ENCODE measurements at places on chromosomes 11 and 22.

- no peak for DNase-seq
Observed at GRCh38 chr22:46947516-46948257, 185.2 kb downstream of the TBC1D22A start.

DNA sequence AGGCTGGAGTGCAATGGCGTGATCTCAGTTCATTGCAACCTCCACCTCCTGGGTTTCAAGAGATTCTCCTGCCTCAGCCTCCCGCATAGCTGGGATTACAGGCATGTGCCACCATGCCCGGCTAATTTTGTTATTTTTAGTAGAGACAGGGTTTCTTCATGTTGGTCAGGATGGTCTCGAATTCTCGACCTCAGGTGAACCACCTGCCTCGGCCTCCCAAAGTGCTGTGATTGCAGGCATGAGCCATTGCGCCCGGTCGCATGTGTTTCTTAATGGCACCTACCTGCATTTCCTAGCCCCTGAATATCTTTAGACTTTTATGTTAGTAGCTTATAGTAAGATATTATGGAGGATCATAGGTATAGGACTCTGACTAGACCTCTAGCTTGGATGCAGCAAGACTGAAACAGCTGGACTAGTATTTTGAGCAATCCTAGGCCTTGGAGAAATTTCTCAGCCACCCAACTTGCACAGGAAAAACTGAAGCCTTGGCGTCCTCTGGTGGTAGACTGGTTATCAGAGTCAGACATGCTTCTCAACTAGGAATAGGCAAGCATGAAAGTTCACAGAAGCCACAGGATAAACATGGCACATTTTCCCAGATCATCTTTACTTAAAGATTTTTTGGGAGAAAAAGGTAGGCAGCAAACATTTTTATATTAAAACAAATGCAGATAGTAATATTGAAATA, 22.7 kb upstream of the C1QTNF4 start:
- DNase-seq: no peak

DNA sequence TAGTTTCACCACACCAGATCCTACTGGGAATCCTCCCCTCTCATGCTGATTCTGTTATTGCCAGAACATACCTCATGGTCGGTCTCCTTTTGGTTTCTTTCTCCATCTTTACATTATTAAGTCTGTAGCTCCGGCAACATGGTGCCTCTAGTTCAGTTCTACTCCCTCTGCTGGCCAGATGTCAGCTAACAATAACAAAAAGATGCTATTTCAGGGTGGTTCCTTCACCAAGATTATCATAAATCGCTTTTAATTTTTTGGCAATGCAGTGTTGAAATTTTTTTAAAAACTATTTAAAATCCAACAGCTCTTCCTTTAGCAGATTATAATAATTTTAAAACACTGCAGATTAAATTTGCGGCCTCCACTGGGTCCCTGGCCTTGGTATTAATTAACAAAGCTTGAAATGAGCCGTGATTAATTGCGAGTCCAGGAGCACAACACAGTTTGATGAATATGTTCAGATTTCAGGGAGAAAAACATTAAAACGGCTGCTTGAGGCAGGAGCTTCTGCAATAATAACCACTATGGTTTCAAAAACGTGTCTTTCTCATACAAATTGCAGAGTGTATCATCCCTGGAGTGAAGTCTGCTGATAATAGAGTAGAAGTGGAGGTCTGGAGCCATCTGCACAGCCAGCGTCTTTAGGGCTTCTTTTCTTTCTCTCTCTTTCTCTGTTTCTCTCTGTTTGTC, 492.9 kb upstream of the KIRREL3 start:
- DNase-seq: no peak

DNA sequence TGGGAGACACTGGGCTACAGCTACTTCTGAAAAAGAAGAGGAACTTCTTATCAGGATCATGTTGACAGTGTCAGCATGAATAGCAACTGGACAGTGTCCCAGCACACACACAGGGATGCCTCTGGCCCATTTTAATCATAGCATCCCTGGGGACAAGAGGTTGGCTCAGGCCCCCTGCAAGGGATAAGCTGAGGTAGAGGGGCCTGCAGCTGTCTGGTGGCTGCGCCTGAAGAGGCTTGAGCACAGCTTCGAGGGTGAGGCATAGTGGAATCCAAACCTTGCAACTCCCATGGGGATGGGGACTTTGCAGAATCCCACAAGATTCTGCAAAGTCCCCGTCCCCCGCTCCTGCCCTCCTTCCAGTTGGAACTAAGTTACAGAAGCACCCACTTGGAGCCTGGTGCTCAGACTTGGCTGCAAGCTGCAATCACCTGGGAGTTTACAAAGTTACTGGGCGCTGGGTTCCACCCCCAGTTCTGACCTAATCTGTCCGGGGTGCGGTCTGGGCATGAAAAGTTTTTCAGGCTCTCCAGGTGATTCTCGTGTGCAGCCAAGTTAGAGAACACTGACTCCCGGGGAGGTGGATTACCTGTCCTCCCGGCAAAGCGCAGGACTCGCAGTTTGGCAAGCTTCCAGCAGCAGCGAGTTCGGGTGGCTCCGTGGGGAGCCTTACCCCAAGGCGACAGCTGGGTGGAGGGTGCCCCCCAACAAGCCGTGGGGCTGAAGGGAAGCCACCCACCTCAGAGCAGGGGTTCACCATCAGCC, 16.0 kb upstream of the LINC01488 start:
- DNase-seq: no peak

DNA sequence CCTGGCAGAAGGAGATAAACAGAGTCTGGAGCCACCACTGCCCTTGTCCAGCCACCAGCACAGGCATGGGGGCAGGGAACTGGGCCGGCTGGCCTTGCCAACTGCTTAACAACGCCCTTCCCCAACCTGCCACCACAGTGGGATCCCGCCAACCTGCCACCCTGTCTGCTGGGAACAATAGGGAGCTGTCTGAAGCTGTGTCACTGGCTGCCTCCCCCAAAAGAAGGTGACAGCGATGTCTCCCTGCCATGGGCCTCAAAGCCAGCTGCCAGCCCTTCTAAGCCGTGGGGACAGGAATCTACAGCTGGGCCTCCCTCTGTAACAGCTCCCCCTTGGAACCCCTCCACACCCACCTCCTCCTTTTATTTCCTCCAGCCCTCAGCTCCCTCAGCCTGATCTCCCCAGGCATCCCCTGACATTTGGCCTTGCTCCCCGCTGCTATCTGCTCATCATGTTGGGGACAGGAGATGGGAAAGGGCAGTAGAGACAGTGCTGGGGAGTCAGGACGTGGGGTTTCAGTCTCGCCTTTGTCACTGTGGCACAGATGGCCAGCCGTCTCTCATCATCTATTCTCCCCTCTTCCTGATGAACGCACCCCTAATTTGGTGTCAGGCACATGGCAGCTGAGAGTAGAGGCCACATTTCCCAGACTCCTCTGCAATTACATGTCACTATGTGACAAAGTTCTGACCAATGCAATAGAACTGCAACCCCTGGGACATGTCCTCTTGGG, 51.3 kb upstream of the PRDM11 start:
- no peak for DNase-seq

DNA sequence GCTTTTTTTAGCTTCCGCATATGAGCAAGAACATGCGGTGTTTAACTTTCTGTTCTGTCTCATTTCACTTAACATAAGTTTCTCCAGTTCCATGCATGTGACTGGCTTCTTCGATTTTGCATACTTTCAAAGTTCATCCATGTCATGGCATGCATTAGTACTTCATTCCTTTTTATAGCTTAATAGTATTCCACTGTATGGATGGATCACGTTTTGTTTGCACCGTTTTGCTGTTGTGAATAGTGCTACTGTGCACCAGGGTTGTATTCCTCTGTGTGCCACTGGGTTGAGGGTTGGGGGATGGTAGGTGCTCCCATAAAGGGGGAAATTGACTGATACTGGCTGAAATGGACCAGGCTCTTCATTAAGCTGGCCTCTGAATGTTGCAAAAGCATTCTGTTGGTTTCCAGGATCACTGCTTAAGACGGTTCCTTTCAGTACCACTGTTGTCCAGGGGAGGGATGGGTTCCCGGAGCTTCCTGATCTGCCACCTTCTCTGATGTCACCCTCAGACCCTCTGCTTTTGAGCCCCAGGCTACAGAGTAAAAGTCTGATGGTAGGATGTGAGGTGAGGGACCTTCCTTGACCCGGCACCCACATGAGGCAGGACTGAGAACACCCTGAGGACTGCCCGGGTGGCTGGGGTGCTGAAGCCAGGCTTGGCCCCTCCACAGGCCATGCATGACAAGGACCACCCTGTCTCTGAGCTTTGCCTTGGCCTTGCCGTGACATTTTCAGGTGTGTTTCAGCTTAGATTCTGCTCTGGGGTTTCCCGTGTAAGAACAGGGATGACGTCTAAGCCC, 24.4 kb downstream of the DGCR6L start:
- no peak for DNase-seq

GRCh38 chr11:46216019-46216764, 61.3 kb upstream of the CREB3L1 start:
- DNase-seq: no peak

DNA sequence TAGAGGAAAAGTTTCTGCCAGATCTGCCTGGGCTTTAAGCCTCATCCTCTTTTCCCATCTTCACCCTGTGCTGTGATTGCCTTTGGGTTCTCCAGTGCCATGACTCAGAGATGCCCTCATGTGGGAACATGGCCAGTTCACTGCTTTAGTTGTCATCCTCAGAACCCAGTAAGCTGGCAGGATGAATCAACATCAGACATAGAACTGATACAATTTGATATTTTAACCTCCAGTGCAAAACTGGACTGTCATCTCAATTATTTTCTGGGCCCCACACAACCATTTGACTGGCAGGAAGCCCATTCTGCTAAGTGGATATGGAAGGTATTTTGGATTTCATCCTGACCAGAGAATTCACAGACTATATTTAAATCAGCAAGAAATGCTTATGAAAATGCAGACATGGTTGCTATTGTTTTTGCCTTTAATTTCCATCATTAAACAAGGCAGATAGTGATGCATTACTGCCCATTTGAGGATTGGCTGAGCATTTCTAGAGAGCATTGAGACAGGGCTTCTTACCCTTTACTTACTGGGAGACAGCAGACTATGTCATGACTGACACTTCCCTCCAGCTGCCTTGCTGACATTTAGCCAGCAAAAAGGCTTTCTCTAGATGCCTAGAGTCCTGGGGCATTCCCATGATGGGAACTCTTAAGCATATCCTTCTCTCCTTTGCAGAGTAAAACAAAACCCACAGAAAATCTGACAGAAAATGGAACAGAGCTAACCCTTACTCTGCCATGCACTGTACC, 327.1 kb upstream of the MTNR1B start:
- no peak for DNase-seq

DNA sequence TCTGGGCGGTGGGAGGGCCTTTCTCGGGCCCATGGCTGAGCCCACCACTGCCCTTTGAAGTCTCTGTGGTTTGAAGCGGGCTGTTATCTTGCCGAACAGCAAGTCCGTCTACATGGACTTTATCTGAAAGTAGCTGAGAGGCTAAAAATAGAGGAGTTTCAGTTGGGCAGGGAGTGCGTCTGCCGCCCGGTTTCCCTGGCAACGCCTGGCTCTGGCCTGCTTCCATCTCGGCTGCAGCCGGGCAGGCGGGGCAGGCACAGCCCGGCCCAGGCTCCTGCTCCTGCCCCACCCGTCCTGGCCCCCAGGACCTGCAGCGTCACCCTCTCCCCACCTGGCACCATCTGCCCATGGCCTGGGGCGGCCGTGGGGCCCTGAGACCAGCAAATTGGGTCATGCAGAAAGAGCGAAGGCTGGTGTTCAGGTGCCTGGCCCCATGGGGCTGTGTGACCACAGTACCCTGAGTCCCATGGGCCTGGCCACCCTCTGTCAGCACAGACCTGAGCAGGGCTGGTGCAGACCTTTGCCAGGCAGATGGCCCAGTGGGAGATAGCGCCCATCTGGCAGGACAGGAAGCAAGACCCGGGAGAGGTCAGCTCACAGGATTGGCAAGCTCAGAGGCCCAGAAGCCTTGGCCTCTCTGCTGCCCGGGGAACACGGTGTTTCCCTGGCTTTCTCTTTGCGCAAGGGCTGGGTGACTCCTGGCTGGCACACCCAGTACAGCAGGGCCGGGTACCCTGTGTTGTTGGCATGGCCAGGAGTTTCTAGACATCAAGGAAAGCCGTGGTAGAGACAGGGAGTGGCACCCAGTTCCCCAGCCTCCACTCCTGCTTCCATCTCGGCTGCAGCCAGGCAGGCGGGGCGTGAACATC, 79.1 kb upstream of the KCNQ1OT1 start:
- peak; percentile 64 for DNase-seq

DNA sequence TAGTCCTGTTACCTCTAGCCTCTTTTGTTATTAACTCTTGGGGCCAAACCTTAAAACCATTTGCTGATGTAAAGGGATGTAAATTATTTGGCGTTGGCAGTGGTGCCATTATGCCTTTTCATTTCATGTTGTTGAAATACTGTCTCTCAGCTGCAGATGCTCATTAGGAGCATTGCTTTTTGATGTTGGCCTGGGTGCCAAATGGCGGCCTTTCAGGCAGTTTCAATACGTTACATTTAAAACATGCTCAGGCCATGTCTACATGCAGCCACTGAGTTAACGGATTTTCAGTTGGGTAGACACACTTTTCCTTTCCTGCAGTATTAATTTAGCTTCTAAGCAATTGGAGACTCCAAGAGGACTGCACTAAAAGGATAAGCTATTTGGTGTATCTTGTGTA, 5.3 kb downstream of the NCAM1 start:
- no peak for DNase-seq

GRCh38 chr11:132644520-132645239, 887.6 kb downstream of the OPCML start:
- DNase-seq: no peak

DNA sequence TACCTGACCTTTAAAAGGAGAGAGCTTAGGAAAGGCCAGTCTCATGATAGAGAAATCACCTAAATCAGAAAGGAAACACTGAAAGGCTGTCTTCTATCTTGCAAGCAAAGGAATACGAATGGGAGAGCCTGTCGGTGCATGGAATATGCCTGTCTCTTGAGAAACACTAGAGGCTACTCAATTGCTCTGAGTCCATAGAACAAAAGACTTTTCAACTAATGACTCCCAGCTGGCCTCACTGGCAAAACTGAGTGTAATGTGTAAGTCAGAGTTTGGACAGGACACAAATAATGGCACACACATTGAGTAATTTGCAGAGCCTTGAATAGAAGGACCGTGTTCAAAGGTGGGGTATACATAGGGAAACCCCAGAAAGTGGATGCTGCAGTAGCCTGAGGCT, 171.0 kb upstream of the ARHGAP20 start:
- no peak for DNase-seq

Data from nucleus accumbens (tissue), 56 donors.